ENCODE measurements at places on chromosomes 2 and 18. TPM values are rescaled to one million over a fixed set of nuclear protein-coding genes. Genes with fewer than 3 reads are reported as not detected.

The MTERF4 gene
- 23.1 TPM for total RNA-seq

The GPR45 gene
- total RNA-seq, result not detected

The ATIC gene
- 199 TPM for total RNA-seq

The ANKRD30B gene
- not detected for total RNA-seq

The FAM237A gene
- total RNA-seq, result not detected

The UGT1A10 gene
- total RNA-seq, result not detected

The HOXD13 gene
- 0.15 TPM for total RNA-seq

The RAX gene
- not detected for total RNA-seq

The AFTPH gene
- total RNA-seq, result 23.4 TPM

The ANKRD30BL gene
- not detected for total RNA-seq

The MARCHF4 gene
- 25.5 TPM for total RNA-seq

The GCFC2 gene
- total RNA-seq, result 15.0 TPM

The PRSS56 gene
- 0.13 TPM for total RNA-seq

The TSPYL6 gene
- total RNA-seq, result not detected

The SPATS2L gene
- total RNA-seq, result 133 TPM

The AQP12A gene
- not detected for total RNA-seq

The CCDC141 gene
- not detected for total RNA-seq

The FEV gene
- not detected for total RNA-seq

The CABLES1 gene
- total RNA-seq, result 15.3 TPM

The ZAP70 gene
- 0.12 TPM for total RNA-seq

The INSIG2 gene
- total RNA-seq, result 13.7 TPM

The SGPP2 gene
- 0.56 TPM for total RNA-seq

The SCG2 gene
- 0.98 TPM for total RNA-seq

The RAD51AP2 gene
- total RNA-seq, result not detected

The ALPP gene
- total RNA-seq, result 12.1 TPM

The KCNK3 gene
- 0.94 TPM for total RNA-seq

The IL36A gene
- total RNA-seq, result not detected

The NT5DC4 gene
- not detected for total RNA-seq

The DNAJC5G gene
- not detected for total RNA-seq

The C2orf81 gene
- 3.1 TPM for total RNA-seq

The KRTCAP3 gene
- total RNA-seq, result 0.62 TPM

The SERPINB2 gene
- total RNA-seq, result 0.07 TPM

The ASXL3 gene
- total RNA-seq, result not detected

The CACNB4 gene
- 0.15 TPM for total RNA-seq

The VSNL1 gene
- not detected for total RNA-seq

The GKN1 gene
- 0.94 TPM for total RNA-seq

The GDF7 gene
- 0.09 TPM for total RNA-seq

The IMPA2 gene
- total RNA-seq, result 93.6 TPM

The HRH4 gene
- total RNA-seq, result not detected

The GCA gene
- total RNA-seq, result 6.9 TPM

The SNORC gene
- 2.4 TPM for total RNA-seq

The IL37 gene
- total RNA-seq, result not detected

The UGT1A5 gene
- total RNA-seq, result 0.13 TPM

The MROH2A gene
- total RNA-seq, result 0.12 TPM

The OSR1 gene
- total RNA-seq, result 9.3 TPM

The CDH19 gene
- total RNA-seq, result 0.38 TPM

The GREB1L gene
- total RNA-seq, result 3.8 TPM

The MTIF2 gene
- total RNA-seq, result 39.8 TPM

The NPPC gene
- 0.21 TPM for total RNA-seq

The ABCB11 gene
- total RNA-seq, result 0.02 TPM

The REG3G gene
- total RNA-seq, result not detected

The SESTD1 gene
- 27.2 TPM for total RNA-seq

The LBX2 gene
- 3.5 TPM for total RNA-seq

The CRYBA2 gene
- total RNA-seq, result not detected
